ENCODE measurements at places on chromosomes 2 and 18.

GRCh38 chr2:174722942-174723592, 41.2 kb downstream of the CHRNA1 start:
- DNase-seq: no peak

GRCh38 chr2:20574930-20575329, 76.0 kb downstream of the HS1BP3 start:
- DNase-seq: no peak

DNA sequence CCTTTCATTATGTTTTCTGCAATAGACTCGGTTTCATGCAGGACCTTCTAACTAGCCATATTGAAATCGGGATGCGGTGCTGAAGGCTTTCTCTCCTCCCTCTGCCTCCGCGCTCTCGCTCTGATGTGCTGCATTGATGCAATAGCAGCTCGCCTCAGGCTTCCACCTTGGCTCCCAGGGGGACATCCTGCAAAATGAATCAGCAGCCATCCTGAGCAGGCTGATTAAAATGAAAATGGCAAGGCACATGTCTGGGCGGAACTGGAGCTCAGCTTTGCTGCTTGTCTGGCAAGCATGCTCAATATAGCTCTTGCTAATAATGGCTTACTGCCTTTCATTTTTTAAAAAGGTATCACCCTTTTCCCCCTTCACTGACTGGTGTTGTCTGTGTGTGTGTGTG, 806 bp upstream of the MYT1L start:
- DNase-seq: no peak

DNA sequence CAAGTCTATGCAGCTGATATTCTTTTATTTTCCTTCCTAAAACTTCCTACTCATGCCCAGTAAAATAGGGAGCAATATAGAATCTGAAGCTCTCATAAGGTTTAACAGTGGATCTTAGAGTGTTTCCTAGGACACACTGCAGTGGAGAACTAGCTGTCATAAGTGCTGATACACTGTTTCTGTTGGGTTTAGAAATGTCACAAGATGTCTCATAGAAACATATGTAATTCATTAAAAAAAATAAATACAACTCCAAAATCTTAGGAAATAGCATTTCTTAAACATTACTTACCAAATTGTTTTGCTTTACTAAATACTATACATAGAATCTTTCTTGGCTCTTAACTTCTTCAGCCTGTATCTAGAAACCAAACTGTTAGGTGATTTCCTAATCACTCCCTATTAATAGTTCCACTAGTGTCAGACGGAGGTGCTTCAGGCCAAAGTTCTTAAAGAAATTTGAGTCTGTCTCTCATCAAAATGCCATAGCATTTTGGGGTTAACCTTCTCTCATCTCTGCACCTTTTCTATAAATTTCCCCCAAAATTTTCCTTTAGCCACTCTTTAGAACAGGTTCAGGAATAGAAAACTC, 93.7 kb downstream of the CERKL start:
- no peak for DNase-seq

- DNase-seq: no peak
Observed at GRCh38 chr18:25177631-25178030, 174.3 kb downstream of the ZNF521 start.

DNA sequence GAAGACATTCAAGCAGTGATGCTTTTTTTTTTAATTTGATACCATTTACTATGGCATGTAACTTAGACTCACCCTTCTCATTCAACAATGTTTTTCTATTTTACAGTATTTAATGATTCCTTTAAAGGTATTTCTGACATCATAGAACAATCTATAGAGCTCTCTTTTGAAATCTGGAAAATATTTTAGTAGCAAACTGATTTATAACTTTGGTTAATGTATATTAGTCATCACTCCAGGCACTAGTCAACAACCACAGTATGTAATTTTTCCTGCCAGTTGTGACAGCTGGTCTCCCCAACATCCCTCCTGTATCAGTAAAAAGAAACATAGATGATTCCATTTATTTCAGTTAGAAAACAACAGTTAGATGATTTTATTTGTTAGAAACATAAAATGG, 122.9 kb downstream of the LCLAT1 start:
- DNase-seq: no peak

DNA sequence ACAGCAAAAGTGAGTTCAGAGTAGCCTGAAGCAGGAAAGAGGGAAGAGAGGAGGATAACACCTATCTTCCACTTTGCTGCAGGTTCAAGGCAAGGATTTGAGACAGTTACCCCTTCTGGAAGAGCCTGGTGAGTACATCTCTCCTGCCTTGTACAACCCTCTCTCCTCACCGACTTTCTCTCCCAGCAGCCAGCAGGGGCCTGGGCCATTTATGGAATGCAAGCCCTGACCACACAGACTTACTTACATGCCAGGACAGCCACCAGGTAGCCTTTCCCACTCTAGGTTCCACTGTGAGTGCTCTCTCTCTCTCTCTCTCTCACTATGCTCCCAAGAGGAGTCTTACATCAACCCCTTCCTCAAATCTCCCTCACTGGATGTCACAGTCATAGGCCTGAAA, 57.0 kb downstream of the BCL11A start:
- no peak for DNase-seq

DNA sequence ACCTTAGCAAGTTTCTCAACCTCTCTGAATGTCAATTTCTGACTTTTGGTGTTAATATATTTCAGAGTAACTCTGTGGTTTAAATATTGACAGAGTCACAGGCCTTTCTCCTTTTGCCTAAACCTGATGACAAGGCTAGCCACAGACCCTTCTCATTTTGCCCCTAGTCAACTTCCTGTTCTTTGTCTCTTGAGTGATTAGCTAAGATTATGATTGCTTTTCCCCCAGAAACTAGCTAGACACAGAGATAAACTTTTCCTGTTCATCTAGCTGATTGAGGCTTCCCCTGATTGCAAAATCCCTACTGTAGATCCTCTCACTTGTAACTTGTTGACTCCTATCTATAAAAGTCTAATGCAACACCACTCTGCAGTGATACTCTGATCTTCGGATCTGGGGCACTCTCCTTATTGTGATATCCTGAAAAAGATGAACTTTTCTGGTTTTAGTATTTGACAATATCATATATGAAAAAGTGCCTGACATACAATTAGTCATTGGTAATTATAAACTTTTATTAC, 241.4 kb downstream of the ZNF385B start:
- DNase-seq: no peak

DNA sequence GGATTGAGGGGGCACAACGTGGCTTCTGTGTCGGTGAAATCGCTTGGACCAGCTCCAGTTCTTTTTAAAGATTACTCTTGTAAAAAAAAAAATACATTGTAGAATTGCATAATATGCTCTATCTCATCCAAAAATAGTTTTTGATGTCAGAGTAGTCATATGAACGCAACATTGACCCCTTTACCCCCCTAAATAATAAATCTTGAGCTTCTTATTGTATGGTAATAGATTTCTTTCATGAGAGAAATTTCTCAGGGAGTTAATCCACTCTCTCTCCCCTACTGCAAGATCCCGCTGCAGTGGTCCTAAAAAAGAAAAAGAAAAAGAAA, 50.2 kb upstream of the PAIP2B start:
- DNase-seq: no peak

DNA sequence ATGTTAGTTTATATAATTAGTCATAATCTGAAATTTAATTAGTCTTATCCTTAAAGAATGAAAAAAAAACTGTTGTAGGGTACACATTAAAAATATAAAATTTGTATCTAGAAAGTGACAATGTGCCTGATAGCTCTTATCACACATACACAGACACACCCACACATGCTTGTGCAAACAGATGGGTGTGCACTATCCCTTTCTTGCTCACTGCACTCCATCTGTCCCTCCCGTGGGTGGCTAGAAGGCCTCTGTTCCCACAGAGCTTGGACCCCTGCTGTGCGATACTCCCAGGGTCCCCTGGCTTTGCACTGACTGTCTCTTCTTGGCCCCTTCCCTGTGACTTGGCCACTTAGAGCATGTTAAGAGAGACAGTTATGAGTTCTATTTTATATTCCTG, 123.9 kb upstream of the ACKR3 start:
- DNase-seq: no peak

GRCh38 chr2:75605770-75606529, 40.6 kb upstream of the MRPL19 start:
- DNase-seq: no peak

DNA sequence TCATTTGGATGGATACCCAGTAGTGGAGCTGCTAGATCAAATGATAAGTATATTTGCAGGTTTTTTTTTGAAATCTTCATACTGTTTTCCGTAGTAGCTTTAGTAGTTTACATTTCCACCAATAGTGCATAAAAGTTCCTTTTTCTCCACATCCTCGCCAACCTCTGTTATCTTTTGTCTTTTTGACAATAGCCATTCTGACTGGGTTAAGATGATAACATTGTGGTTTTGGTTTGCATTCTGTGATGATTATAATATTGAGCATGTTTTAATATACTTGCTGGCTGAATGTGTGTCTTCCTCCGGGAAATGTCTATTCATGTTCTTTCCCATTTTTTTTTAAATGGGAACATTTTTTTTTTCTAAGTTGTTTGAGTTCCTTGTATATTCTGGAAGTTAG, 260.0 kb downstream of the GULP1 start:
- no peak for DNase-seq

DNA sequence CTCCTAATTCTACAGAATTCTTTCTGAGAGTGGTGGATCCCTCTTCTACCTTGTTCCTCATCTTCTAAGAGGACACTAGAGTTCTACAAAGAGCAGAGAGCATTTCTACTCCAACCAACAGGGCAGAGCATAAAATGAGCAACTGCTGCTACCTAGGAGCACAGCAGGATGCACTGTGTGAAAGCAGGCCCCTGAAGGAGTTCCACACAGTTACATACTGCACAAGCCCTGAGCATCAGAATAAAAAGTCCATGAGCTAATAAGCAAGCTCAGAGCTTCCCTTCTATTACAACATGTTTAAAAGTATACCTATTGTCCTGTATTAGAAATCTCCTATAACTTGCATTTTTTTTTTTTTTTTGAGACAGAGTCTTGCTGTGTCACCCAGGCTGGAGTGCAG, 8.4 kb downstream of the FHL2 start:
- DNase-seq: no peak

GRCh38 chr18:48300463-48300961, 108.7 kb downstream of the ZBTB7C start:
- DNase-seq: no peak

DNA sequence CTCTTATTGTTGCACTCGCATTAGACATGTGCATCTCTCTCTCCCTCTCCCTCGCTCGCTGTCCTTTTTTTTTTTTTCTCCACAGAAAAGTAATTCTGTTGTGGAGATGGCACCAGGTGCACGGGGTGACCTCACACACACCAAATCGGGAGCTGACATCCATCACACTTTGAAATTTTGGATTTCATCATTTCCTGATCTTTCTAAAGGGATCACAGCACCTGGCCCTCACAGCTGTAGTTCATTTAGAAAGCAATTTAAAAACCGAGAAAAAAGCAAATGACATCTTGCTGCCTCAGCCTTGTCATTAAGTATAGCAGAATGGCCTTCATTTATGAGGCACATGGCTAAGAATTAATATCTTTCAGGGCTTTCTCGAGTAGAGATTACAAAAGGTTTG, 717.2 kb downstream of the RNF144A start:
- no peak for DNase-seq

DNA sequence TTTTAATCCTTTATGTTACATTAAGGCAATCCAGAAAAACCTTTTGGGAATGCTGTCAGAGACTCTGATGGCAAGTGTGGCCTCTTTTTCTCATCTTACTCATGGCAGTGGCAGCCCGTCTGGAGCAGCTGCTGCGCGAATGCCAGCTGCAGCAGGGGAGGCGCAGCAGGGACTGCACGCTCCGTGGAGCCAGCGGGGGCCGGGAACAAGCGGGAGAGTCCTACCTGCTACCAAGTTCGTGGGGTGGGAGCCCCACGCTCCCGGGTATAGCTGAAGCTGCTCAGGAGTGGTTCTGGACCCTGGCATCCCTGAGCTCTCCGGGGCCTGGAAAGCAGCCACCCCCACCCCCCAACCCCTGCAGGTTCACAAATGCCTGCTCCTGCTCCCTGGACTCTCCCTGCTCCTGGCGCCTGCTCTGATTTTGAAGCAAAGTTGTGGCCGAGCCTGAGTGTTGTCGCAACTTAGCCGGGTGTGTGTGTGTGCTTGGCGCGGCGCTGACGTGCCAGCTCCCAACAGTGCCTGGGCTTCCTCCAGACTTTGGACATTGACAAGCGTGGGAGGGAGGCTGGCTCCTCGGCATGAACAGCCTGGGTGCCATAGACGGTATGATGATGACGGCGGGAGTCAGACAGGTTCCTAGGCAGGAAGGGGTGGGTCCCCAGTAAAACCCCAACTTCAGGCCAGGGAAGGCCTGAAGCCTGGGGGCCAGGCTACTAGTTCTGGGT, 21.7 kb downstream of the TMX3 start:
- no peak for DNase-seq

- no peak for DNase-seq
Observed at GRCh38 chr2:41933046-41933420, 114.8 kb upstream of the PKDCC start.

- no peak for DNase-seq
Observed at GRCh38 chr2:3122525-3122924, 255.1 kb downstream of the EIPR1 start.

- DNase-seq: no peak
Observed at GRCh38 chr2:138395565-138396306, 105.8 kb upstream of the SPOPL start.

DNA sequence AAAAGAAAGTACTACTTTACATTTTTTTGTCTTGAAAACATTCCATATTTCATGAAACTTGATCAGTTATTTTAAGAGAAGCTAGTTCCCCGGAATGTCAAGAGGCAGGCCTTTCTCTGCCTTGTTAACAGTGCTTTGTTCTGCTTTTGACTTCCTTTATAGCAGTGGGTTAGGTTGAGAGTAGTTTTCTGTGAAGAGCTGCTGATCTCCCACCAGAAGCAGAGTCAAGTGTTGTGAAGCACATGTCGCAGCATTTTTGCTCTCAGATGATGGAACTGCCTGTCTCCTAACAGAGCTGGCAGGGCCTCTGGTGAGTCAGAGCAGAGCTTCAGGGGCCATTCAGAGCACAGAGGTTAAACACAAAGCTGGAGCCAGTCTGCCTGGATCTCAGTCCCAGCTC, 871.8 kb downstream of the SLC4A3 start:
- DNase-seq: no peak

- DNase-seq: no peak
Observed at GRCh38 chr2:48170281-48170680, 264.0 kb upstream of the FBXO11 start.

DNA sequence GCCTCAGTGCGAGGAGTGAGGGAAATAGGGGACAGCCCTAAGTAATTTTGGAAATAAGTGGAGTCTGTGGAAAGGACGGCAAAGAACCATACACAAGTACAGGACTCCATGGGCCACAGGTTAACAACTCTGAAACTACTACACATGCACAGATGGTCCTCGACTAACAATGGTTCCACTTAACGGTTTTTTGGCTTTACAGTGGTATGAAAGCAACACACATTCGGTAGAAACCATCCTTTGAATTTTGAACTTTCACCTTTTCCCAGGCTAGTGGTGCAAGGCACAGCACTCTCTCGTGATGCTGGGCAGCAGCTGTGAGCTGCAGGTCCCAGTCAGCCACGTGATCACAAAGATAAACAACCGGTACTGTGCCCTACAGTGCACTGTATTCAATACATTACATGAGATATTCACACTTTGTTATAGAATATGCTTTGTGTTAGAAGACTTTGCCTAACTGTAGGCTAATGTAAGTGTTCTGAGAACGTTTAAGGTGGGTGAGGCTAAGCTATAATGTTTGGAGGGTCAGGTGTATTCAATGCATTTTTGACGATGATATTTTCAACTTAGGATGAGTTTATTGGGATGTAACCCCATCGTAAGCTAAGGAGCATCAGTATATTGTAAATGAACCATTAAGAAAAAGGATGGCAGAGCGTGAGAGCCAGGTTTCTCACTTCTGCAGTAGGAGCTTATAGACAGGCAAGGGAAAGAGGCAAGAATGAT, 44.6 kb downstream of the TBC1D8 start:
- no peak for DNase-seq
